CMK (cell line): ENCODE measurements at places on chromosomes 6 and 20.

DNA sequence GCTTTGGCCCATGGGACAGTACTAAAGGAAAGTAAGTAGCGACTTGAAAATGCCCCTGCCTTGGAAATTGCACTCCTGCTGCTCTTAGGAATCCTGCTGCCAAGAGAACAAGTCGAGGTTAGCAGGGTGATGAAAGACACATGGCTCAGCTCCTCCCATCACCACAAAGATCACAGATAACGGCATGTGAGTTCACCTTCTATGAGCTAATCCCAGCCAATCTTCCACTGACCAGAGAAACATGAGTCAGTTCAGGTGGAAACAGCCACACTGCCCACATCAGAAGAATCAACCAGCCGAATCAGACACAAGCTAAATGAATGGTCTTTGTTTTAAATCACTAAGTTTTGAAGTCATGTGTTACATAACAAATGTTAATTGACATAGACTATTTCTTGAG is 106.3 kb downstream of the PRKN start:
- no peak for DNase-seq

DNA sequence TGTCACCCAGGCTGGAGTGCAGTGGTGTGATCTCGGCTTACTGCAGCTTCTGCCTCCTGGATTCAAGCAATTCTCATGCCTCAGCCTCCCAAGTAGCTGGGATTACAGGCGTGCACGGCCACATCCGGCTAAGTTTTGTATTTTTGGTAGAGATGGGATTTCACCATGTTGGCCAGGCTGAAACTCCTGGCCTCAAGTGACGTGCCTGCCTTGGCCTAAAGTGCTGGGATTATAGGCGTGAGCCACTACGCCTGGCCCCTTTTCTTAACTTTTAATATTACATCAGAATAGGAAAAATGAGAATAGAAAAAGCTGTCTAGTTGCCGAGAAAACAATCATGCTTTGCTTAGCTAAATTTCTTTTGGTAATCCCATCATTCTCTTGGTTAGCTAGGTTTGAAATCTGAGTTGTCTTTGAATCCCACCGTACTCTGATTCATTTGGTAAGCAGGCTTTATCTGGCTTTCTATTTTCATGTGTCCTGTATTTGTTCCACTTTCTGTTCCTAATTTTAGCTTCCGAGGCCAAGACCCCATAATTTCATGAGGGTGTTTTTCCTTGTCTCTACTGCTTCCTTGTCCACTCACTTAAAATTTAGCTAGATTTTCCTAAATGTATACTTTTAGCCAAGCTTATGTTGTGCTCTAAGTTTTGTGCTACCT is 83.5 kb downstream of the NCOA3 start:
- no peak for DNase-seq

DNA sequence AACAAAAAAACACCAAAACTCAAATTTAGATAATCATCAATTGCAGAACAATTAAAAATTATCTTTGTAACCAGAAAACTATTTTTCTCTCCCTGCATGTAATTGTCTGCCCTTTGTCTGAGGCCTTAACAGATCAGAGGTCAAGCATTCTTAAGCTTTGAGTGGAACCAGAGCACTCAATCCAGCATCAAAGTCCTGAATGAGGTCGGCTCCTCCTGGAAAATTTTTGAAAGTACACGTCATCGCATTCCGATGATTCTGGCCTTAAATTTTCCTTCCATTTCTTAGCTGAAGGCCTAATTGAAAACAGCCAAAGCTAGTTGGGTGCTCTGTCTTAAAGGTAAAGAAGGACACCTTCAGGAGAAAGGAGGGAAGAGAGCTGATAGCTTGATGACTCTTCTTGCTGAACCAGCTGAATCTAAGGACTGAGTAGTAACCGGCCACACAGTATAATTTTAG is 510.2 kb upstream of the SULF2 start:
- DNase-seq: no peak

- no peak for DNase-seq
Observed at GRCh38 chr6:77094821-77095220, 368.5 kb downstream of the HTR1B start.

GRCh38 chr20:45313065-45313695 is 5.1 kb upstream of the MATN4 start:
- no peak for DNase-seq

- no peak for DNase-seq
Observed at GRCh38 chr20:50054626-50055511, 58.1 kb downstream of the UBE2V1 start.

- DNase-seq: no peak
Observed at GRCh38 chr20:18284805-18285533, 3.4 kb upstream of the ZNF133 start.

GRCh38 chr20:24149881-24150307 is 161.3 kb upstream of the GGTLC1 start:
- DNase-seq: no peak

GRCh38 chr6:7438011-7438410 is 48.4 kb downstream of the RIOK1 start:
- DNase-seq: no peak

DNA sequence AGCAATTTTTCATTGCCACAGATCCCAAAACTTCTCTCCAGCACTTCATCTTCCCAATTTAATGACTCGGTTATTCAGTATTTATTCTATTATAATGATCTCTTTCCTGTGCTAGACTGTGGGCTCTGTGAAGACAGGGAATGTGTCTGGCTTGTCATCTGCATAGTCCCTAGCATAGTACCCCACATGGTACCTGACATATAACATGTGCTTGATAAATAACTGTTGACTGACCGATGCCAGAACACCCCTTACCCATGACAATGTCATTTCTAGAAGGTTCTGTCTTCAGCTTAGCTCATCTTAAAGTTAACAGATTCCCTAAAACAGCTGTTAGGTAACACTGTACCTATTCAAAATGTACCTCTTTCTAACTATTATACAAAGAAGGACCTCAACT is 3.6 kb downstream of the PXMP4 start:
- no peak for DNase-seq
